ENCODE measurements at places on chromosomes 2 and 18. TPM values are rescaled to one million over a fixed set of nuclear protein-coding genes. Genes with fewer than 3 reads are reported as not detected.
A peak's percentile ranks its signal among the peaks of the same experiment; 100 is the strongest.

Gene GATA6
- 7.5 TPM for total RNA-seq

DNA sequence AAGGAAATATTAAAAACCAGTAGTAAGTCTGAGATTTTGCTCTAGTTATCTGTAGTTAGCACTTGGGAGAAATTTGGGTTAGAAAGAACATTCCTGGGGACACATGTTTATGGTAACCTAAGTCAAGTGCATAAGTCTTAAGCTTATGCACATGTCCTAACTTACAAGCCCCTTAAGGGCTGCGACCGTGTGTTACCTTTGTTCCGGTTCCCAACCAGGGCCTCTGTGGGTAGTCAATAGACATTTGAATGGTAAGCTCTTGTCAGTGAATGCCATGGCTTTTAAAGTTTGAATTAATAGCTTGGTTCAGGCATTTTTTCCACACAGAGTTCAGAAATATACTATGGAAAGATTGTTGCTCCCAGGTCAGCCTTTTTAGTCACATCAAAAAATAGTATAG is 64.7 kb upstream of the CWC22 start:
- no peak for DNase-seq

- no peak for DNase-seq
Observed at GRCh38 chr2:161141033-161141432, 19.2 kb upstream of the TANK start.

GRCh38 chr2:233436191-233436581 is 81.9 kb downstream of the DGKD start:
- DNase-seq: no peak

Gene MPP4
- total RNA-seq: not detected

DNA sequence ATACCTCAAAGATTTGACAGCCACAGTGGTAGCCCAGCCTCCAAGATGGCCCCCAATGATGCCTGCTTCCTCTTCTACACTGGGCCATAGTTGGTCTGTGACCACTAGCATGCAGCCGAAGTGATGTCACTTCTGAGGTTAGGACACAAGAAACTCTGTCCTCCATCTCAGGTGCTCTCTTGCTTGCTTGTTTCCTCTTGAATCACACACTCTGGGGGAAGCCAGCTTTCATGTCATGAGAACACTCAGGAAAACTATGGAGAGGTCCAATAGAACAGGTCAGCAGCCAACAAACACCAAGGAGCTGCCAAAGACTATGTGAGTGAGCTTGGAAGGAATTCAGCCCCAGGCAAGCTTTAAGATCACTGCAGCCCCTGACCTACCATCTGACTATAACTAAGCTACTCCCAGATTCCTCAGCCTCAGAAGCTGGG is 3.3 kb upstream of the ADAM17 start:
- DNase-seq: peak; percentile 42

Gene CXCR1
- not detected for total RNA-seq

Gene GALR1
- under 0.01 TPM for total RNA-seq

DNA sequence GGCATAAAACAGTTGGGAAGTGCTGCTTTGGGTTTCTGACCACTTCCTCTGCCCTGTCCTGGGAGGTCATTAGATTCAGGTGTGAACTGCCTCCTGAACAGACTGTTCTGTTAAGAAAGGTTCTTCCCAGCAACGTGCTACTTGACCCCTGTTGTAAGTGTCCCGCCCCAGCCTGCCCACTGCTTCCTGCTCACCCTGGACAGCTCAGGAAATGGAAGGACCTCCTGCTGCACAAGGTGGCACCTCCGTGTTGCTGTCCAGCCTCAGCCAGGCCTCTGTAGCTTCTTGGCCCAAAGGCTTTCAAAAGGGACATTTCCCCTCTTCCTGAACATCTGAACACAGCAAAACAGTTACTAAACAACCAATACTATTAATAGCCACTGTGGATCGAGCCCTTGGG is 5.3 kb downstream of the TOGARAM2 start:
- no peak for DNase-seq

Measured in H4 (cell line).